ENCODE measurements at places on chromosomes 13 and 19.

GRCh38 chr13:26950546-26950945 is 190.0 kb upstream of the GPR12 start:
- no peaks in the 10 kb centered on the region for H3K4me1 ChIP-seq
- no peak overlapping the region for H3K27ac ChIP-seq
- no peak for DNase-seq
- no peak overlapping the region for H3K4me3 ChIP-seq
- H3K36me3 ChIP-seq = no peaks in the 10 kb centered on the region
- peaks cover 33% of the 10 kb centered on the region for H3K27me3 ChIP-seq

GRCh38 chr19:1130771-1131717 is 27.2 kb downstream of the GPX4 start:
- H3K36me3 ChIP-seq = peaks cover 55% of the 10 kb centered on the region
- peak overlapping the region; percentile 74 for H3K4me3 ChIP-seq
- peak overlapping the region; percentile 65 for H3K27ac ChIP-seq
- H3K4me1 ChIP-seq = peaks cover 59% of the 10 kb centered on the region

DNA sequence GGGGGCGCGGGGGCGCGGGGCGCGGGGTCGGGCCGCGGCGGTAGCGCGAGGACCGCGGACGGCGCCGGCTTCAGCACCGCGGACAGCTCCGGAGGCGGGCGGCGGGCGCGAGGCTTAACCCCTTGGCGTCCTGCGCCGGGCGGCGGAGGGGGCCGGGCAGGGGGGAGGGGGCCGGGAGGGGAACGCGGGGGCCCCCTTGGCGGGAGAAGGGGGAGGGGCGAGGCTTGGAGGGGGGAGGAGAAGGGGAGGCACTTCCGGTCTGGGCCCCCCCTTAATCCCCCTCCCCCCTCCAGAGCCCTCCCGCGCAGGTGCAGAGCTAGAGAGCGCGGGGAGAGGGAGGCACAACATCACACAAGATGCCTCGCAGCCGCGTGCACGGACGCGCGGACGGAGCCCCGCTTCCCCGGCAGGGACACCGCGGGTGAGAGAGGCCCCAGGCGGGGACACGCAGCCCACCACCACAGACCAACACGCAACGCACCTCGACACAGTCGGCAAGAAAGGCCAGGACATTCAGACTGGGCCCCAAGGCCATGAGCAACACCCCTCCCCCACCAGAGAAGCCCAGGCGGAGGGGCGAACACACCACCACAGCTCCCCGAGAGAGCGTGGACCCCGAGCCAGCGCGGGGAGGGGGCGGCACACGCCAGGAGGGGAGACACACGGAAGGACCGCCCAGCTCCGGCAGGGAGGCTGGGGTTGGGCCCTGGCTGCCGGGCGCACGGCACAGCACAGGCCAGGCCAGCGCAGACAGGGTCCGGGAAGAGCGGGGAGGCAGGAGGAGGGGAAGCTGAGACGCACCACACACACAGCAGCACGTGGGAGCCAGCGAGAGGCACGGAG is 24.1 kb downstream of the SHANK1 start:
- H3K36me3 ChIP-seq = no peaks in the 10 kb centered on the region
- peaks cover 74% of the 10 kb centered on the region for H3K27me3 ChIP-seq
- DNase-seq = no peak
- H3K27ac ChIP-seq = no peak overlapping the region
- H3K4me3 ChIP-seq = no peak overlapping the region

- H3K27ac ChIP-seq = peak overlapping the region; percentile 84
- H3K4me3 ChIP-seq = peak overlapping the region; percentile 67
- peaks cover 10% of the 10 kb centered on the region for H3K36me3 ChIP-seq
- peaks cover 11% of the 10 kb centered on the region for H3K4me1 ChIP-seq
- no peak for DNase-seq
Measured at GRCh38 chr19:58361900-58362271, 665 bp downstream of the ZNF497 start.

DNA sequence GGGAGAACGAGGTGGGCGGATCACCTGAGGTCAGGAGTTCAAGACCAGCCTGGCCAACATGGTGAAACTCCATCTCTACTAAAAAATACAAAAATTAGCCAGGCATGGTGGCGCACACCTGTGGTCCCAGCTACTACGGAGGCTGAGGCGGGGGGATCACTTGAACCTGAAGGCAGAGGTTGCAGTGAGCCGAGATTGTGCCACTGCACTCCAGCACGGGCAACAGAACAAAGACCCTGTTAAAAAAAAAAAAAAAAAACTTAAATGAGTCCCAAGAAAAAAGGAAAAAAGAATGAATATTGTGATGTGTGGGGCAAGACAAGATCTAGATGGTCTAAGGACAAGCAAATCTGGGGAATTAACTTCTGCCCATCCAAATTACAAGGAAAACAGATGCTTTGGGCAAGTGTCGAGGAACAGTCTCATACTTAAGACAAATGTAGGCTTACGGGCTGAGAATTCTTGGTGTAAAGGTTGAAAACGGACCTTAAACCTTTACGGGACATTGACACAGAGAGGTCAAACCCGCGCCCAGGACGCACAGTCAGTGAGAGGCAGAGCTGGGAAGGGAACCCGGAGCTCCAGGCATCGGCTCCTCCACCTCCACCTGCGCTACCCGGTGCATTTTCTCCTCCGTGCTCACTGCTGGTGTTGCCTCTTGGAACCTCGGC is 656 bp upstream of the ZNF324 start:
- peaks cover 22% of the 10 kb centered on the region for H3K36me3 ChIP-seq
- H3K4me3 ChIP-seq = peak overlapping the region; percentile 53
- H3K27ac ChIP-seq = no peak overlapping the region
- no peaks in the 10 kb centered on the region for H3K27me3 ChIP-seq
- DNase-seq = no peak

DNA sequence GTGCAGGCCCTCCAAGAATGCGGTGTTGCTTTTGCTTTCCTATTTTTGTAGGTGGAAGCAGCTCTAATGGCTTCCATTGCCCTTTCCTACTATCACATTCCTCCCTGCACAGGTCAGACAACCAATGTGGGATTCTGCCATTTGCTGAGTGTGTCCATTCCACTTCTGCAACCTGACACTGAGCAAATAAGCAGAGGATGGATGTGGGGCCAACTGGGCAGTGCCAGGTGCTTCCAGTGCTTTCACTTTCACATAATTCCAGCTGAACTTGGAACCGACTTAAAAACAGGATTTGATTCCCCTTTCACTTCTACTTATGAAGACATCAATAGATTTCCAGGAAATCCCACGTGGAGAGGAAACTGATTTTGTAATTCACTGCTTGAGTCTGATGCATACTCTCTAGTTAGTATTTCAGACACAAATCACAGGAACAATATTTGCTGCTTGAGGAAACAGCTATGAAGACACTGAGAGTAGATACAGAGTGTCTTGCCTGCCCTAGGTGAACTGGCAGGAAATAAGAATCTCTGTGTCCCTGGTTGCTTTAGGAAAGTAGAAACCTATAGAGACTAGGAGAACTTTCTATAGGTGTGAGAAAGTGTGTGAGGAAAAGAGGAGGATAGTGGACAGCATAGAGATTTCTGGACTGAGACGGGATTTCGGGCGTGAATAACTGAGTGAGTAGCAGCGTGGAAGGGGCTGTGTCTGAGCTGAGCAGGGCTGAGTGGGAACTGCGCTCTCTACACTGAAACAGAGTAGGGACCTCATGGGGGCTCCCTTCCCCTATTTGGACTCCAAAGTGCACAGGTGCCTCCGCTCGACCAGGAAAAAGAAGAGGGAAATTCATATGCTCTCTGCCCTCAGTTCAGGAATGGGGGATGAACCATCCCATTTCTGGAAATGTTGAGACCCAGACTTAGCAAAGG is 22.5 kb downstream of the LGALS16 start:
- H3K4me1 ChIP-seq = no peaks in the 10 kb centered on the region
- no peak overlapping the region for H3K4me3 ChIP-seq
- H3K36me3 ChIP-seq = no peaks in the 10 kb centered on the region

DNA sequence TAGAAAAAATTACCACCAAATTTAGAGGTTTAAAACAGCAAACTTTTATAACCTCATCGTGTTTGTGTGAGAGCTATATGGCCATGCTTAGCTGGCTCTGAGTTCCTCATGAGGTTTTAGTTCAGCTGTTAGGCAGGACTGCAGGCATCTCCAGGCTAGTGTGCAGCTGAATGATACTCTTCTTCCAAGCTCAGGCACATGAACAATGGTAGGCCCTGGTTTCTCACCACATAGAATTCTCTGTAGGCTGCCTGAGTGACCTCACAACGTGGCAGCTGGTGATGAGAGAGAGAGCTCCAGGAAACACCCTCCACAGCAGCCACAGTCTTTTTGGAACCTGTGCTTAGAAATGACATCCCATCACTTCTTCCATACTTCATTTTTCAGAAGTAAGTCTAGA is 540.6 kb upstream of the MIR17HG start:
- H3K36me3 ChIP-seq = no peaks in the 10 kb centered on the region
- H3K27me3 ChIP-seq = no peaks in the 10 kb centered on the region
- H3K4me3 ChIP-seq = no peak overlapping the region
- no peaks in the 10 kb centered on the region for H3K4me1 ChIP-seq
- no peak overlapping the region for H3K27ac ChIP-seq

GRCh38 chr19:4449639-4450028 is 8.0 kb downstream of the UBXN6 start:
- H3K27ac ChIP-seq = no peak overlapping the region
- DNase-seq = no peak
- peaks cover 92% of the 10 kb centered on the region for H3K36me3 ChIP-seq
- H3K27me3 ChIP-seq = no peaks in the 10 kb centered on the region
- H3K4me1 ChIP-seq = peaks cover 9% of the 10 kb centered on the region
- H3K4me3 ChIP-seq = no peak overlapping the region

- no peaks in the 10 kb centered on the region for H3K36me3 ChIP-seq
- no peaks in the 10 kb centered on the region for H3K4me1 ChIP-seq
- H3K4me3 ChIP-seq = no peak overlapping the region
Measured at GRCh38 chr13:37148501-37148900, 43.0 kb upstream of the CSNK1A1L start.

DNA sequence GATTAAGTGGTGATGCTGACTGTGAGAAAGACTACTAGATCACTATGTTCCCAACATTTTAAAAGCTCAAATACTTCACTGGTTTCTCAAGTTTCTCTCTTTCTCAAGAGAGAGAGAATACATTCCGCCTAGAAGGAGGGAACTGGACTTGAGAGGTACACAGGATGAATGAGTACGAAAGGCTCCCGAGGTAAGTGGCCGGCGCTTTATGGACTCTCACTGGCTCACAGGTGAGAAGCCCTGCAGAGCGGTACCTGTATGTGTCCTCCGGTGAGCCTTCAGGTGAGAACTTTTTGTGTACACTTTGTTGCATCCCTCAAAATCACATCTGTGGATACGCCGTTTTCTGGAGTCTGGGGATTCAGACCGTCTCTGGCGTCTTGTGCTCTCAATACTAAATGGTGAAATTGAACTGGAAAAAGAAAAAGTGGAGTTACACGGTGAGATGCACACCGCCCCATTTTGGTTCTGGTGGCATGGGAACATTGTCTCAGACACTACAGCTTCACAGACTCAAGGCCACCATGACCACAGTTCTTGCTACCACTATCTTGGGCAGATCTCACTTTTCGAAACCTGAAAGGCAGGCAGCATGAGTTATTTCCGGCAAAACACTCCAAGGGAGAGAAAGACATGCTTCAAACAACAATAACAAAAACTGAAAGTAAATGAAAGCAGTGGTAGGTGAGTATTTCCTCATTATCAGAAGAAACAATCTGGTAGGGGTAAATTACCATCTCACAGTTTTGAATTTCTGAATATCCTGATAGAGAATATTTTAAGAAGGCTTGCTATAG is 418.9 kb downstream of the KLF12 start:
- no peak for DNase-seq
- H3K4me1 ChIP-seq = peaks cover 2% of the 10 kb centered on the region
- no peaks in the 10 kb centered on the region for H3K27me3 ChIP-seq
- peaks cover 52% of the 10 kb centered on the region for H3K36me3 ChIP-seq
- no peak overlapping the region for H3K4me3 ChIP-seq
- H3K27ac ChIP-seq = no peak overlapping the region

GRCh38 chr13:91303031-91303430 is 44.5 kb upstream of the MIR17HG start:
- H3K4me1 ChIP-seq = no peaks in the 10 kb centered on the region
- no peak overlapping the region for H3K27ac ChIP-seq
- DNase-seq = no peak
- H3K36me3 ChIP-seq = no peaks in the 10 kb centered on the region

DNA sequence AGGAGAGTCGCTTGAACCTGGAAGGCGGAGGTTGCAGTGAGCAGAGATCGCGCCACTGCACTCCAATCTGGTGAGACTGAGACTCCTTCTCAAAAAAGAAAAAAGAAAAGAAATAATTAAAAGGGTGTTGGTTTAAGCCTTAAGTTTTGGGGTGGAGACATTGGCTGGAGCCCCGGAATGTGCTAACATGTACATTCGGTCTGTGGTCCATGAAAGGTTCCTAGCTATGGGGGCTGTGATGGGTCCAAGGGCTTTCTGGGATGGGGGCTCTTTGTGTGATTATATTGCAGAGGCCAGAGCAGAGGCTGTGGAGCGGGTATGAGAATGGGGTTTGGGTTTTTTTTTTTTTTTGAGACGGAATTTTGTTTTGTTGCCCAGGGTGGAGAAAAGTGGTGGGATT is 14.4 kb downstream of the NFKBID start:
- no peak overlapping the region for H3K27ac ChIP-seq
- H3K27me3 ChIP-seq = no peaks in the 10 kb centered on the region
- no peak overlapping the region for H3K4me3 ChIP-seq
- H3K36me3 ChIP-seq = peaks cover 42% of the 10 kb centered on the region
- H3K4me1 ChIP-seq = no peaks in the 10 kb centered on the region

- no peak overlapping the region for H3K4me3 ChIP-seq
- no peak for DNase-seq
- H3K27me3 ChIP-seq = no peaks in the 10 kb centered on the region
- no peaks in the 10 kb centered on the region for H3K36me3 ChIP-seq
- H3K4me1 ChIP-seq = peaks cover 4% of the 10 kb centered on the region
- no peak overlapping the region for H3K27ac ChIP-seq
Measured at GRCh38 chr13:112592181-112592580, 4.2 kb upstream of the TUBGCP3 start.

DNA sequence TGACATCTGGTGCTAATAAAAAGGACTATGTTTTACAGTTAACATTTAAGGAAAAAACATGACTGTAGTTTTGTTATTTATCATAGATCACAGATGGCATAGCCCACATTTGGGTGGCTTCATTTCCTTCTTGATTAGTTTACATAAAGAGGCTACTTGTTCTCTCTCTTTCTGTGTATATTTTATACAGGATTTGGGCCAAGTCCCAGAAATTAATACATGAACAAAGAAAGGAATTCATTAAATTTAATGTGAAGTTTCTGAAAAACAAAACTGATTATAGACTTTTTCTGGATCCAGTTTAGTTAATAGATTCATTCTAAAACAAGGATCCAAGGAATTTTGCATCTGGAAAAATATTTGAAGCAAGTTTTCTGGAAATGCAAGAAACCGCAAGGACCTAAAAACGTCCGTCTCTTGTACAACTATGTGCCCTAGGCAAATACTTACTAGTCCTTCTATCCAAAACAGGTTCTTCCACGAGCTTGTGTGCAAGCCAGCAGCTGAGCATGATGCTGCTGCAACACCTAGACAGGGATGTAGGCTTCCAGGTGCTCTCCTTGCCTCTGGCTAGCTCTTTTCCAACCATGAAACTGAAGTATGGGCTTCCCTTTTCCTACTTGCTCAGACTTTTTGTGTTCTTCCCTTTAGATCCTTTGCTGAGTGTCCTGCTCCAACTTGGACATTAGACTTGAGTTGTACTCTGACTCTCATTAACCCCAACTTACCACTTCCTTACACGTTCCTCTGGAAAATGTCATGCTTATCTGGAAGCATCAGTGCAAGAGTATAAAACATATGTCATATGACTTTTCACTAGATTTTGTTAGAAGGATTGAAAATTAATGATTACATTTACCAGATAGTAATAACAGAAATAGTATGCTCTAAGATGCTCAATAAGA is 161.5 kb upstream of the STARD13 start:
- H3K27me3 ChIP-seq = no peaks in the 10 kb centered on the region
- H3K36me3 ChIP-seq = no peaks in the 10 kb centered on the region
- no peak overlapping the region for H3K4me3 ChIP-seq
- DNase-seq = peak; percentile 4
- H3K4me1 ChIP-seq = no peaks in the 10 kb centered on the region

Measured in mesenchymal stem cell (in vitro differentiated cells and primary cell).